ENCODE measurements at places on chromosomes 2 and 18.

- no peak for DNase-seq
Measured at GRCh38 chr2:198280145-198280544, 475.8 kb downstream of the PLCL1 start.

- DNase-seq = no peak
Measured at GRCh38 chr2:199914372-199914958, 3.4 kb downstream of the C2orf69 start.

- no peak for DNase-seq
Measured at GRCh38 chr2:30321466-30321865, 90.1 kb downstream of the LBH start.

- no peak for DNase-seq
Measured at GRCh38 chr2:124258140-124258880, 233.2 kb downstream of the CNTNAP5 start.

DNA sequence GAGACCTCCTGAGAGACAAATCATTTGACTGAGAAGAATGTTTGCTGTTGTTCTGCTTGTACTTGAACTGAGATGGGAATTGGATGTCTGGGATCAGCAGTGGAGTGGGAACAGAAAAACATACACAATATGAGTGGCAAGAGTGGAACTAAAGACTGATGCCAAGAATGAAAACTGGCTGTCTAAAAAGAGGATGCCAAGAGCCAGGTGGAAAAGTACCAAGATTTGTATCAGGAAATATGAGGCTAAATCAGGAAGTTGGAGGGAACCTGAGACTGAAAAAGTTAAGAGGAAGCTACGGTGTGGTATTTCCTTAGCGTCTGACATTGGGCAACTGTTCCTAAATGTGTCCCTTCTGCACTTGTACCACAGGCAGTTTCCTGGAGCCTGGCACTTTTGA lies 440.9 kb upstream of the CELF4 start:
- no peak for DNase-seq

GRCh38 chr18:50472941-50473340 lies 86.9 kb upstream of the MAPK4 start:
- DNase-seq = no peak

DNA sequence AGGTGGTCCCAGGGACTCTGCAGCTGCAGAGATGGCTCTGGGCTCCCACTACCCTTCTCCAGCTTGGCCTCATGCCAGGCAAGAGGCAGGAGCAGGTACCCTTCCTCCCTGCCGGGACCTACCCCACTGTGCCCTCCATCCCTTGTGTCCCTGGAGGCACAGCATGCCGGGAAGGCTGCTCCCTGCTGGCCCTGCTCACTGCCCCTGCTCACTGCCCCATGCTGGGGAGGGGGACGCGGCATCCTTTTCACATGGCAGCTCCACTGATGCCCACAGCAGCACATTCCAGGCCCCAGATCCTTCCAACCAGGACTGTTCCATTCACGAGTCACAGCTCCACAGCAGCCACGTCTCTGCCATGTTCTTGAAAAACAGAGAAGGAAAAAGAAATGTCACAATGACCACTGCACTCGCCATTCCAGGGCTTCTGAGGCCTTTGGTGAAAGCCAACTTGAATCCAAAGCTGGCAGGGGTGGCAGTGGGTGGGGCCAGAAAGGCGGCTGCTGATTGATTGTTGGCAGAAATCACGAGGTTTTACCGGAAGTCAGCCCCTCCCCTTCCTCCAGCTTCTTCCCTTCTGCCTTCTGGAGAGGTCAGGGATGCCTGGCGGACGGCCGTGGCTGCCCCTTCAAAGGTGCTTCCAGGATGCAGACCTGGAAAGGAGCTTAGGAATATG lies 268.0 kb downstream of the CYP26B1 start:
- no peak for DNase-seq

- no peak for DNase-seq
Measured at GRCh38 chr2:42900289-42900891, 108.0 kb upstream of the HAAO start.

- DNase-seq = no peak
Measured at GRCh38 chr18:68714366-68714711, 569 bp downstream of the TMX3 start.

- no peak for DNase-seq
Measured at GRCh38 chr18:59814891-59815290, 84.9 kb upstream of the PMAIP1 start.

DNA sequence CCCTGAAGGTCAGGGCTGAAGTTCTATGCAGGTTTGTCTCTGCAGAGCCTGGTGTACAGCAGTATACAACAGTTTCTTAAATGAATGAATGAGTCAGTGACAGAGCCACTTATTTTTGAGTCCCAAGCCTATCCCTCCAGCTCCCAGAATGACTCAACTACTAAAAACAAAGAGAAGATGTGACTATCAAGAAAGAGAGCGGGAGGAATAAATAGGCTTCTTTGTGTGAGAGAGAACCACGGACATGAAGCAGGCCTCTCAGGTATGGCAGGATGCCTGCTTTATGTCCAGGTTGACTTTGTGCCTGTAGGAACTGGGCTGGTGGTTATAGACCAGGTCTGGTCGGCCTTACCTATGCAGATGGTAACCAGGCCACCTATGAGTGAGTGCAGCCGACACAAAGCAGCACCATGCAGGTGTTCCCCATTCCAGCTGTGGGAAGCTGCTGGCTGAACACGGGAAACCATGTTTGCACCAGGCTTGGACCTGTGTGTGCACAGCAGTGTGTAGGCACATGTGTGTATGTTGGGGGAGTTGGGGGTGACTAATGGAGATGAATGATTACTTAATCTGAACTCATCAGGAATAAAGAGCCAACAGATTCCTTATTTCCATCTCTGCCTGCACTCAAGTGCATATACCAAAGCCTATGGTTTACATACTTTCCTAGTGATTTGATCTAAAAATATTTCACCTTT lies 171.0 kb downstream of the OSR1 start:
- no peak for DNase-seq

DNA sequence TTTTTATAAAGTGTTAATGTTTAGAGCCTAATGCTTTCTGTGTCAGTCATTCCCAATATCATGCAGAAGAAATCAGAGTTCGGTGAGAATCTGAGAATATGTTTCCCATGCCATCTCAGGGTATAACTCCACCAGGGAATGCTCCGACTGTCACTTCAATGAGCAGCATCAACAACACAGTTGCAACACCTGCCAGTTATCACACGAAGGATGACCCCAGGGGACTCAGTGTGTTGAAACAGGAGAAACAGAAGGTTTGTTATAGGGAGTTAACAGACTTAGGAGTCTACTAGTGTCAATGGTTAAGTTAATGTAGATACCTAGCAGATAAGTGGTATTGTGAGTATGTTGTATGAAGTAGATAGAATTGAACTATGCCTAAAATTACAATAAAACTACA lies 31.0 kb downstream of the VAPA start:
- DNase-seq = no peak

- DNase-seq = no peak
Measured at GRCh38 chr2:95728878-95729596, 137.2 kb downstream of the TRIM43 start.

DNA sequence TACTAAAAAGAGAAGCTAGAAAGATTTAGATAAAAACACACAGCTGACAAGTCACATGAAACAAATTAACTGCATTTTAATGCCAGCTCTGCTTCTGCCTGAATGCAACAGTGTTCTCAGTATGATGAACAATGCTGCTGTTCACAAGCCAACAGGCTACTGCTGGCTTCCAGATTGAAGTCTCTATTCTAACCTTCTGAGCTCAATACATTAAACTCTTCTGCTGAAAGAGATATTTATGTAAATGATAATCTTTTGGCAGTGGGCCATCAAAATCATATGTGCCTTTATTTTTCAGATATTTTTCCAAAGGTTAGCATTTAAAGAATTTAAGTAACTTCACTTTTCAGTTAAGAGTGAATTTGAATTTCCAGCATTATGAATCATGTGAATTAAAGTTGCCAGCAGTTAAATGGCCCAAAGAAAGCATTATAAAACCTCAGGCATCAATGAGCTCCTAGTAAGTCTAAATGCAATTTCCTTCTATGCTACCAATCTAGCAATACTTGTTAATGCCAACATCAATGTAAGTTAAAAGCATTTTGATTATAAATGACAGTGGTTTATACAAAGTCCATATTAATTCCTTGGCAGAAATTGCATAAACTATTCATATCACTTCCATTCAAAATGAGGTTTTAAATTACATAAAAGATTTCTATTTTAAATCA lies 72.4 kb downstream of the ID2 start:
- no peak for DNase-seq

GRCh38 chr18:49694402-49694801 lies 118.9 kb downstream of the ACAA2 start:
- no peak for DNase-seq

- DNase-seq = no peak
Measured at GRCh38 chr2:214593727-214594126, 182.9 kb downstream of the VWC2L start.

GRCh38 chr2:49687918-49688317 lies 533.6 kb upstream of the FSHR start:
- no peak for DNase-seq

GRCh38 chr2:232434091-232434490 lies 21.9 kb upstream of the ALPI start:
- no peak for DNase-seq

- DNase-seq = no peak
Measured at GRCh38 chr2:238875101-238875470, 27.2 kb downstream of the TWIST2 start.

DNA sequence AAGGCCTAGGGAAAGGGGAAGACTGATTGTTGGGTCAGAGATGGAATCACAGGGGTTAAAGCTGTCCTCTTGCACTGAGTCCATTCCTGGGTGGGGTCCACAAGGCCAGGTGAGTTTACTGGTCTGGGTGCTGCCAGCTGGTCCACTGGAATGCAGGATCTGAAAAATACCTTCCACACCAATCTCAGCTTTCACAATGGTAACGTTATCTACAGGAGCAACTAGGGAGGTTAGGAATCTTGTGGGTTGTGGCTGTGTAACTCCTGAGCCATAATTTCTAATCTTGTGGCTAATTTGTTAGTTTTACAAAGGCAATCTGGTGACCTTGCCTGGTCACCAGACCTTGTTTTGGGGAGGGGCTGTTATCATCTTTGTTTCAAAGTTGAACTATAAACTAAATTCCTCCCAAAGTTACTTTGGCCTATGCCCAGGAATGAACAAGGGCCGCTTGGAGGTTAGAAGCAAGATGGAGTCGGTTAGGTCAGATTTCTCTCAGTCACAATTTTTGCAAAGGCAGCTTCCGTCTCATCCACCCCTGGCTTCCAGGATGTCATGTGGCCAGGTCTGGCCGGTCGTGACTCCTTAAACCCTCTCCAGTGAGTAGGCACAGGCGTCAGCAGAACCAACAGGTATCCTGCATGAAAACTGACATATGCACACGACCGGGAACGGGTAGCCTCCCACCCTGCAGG lies 123.3 kb upstream of the SH3BP4 start:
- no peak for DNase-seq

- no peak for DNase-seq
Measured at GRCh38 chr2:1070601-1071000, 120.0 kb downstream of the SNTG2 start.

DNA sequence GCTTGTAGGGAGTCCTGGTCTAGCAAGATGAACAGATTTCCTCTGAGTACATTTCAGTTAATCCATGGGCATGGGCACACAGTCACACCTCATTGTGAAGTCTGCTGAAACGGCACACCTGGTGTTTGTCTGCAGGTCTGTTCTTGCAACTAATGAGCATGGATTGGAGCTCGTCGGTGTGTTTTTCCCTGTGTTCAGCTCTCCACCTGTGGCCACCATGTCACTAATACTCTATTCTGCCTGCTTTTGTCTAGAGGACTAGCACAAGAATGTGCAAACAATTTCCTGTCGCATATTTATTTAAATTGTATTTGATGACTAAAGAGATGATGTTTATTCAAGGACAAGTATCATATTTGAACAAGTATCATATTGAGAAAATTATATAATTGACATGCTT lies 24.5 kb upstream of the PPP4R1 start:
- DNase-seq = no peak

GRCh38 chr2:241506793-241507429 lies 1.5 kb downstream of the STK25 start:
- no peak for DNase-seq

Data from stimulated activated CD4-positive, alpha-beta T cell treated with anti-CD3 and anti-CD28 coated beads, TNF-alpha, amount 100 ng/mL, for 1 hour (primary cell).